ENCODE measurements at places on chromosomes 16 and 17.

- no peak for DNase-seq
- no peak overlapping the region for H3K4me3 ChIP-seq
- no peak overlapping the region for H3K27ac ChIP-seq
- H3K36me3 ChIP-seq: no peaks in the 10 kb centered on the region
- H3K4me1 ChIP-seq: no peaks in the 10 kb centered on the region
Measured at GRCh38 chr16:49012961-49013726, 268.5 kb downstream of the CBLN1 start.

DNA sequence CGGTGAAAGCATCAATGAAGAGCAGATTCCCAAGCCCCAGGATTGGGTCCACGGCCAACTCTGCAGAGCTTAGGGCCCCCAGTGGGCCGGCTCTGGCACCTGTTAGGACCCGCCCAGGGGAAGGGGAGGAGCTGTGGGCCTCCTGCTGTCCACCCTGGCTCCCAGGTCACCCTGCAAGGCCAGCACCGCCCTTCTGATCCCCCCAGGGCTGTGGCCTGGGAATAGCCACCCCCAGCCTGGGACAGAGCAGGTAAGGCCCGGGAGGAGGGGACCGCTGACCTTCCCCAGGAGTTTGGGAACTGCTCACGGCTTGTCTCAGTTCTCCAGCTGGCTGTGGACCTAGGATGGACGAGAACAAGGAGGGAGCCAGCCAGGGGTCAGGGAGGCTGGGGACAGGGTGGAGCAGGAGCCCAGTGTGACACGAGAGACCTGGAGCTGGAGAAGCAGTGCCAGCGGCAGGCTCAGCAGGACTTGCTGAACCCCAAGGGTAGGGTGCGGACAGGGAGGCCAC, 39.3 kb upstream of the SLC38A10 start:
- no peak overlapping the region for H3K27ac ChIP-seq
- H3K27me3 ChIP-seq: no peaks in the 10 kb centered on the region
- H3K36me3 ChIP-seq: no peaks in the 10 kb centered on the region

- peaks cover 15% of the 10 kb centered on the region for H3K4me1 ChIP-seq
Measured at GRCh38 chr16:30947859-30948666, 805 bp upstream of the ORAI3 start.

DNA sequence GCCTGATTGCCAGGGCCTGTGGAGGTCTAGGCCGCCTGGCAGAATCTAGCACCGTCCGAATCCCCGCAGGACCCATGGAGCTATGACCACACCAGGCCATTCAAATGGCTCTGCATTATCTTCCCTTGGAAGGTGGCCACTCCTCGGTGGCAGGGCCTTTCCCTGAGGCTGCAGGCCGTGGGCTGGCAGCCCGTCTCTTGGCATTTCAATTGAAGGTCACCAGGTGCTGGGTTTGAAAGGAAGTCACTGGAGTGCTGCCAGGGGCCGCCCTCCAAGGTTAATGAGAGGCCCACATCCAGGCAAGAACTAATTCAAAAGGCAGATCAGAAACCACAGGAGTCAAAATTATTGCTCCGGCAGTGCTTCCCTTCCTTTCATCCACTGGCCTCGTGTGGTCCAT, 27.7 kb upstream of the CACNG5 start:
- no peak for DNase-seq
- no peak overlapping the region for H3K4me3 ChIP-seq
- no peak overlapping the region for H3K27ac ChIP-seq
- H3K27me3 ChIP-seq: no peaks in the 10 kb centered on the region
- no peaks in the 10 kb centered on the region for H3K4me1 ChIP-seq

GRCh38 chr16:75241412-75241811, 10.0 kb downstream of the BCAR1 start:
- peaks cover 53% of the 10 kb centered on the region for H3K4me1 ChIP-seq
- no peak overlapping the region for H3K4me3 ChIP-seq
- peaks cover 6% of the 10 kb centered on the region for H3K36me3 ChIP-seq
- no peak overlapping the region for H3K27ac ChIP-seq

DNA sequence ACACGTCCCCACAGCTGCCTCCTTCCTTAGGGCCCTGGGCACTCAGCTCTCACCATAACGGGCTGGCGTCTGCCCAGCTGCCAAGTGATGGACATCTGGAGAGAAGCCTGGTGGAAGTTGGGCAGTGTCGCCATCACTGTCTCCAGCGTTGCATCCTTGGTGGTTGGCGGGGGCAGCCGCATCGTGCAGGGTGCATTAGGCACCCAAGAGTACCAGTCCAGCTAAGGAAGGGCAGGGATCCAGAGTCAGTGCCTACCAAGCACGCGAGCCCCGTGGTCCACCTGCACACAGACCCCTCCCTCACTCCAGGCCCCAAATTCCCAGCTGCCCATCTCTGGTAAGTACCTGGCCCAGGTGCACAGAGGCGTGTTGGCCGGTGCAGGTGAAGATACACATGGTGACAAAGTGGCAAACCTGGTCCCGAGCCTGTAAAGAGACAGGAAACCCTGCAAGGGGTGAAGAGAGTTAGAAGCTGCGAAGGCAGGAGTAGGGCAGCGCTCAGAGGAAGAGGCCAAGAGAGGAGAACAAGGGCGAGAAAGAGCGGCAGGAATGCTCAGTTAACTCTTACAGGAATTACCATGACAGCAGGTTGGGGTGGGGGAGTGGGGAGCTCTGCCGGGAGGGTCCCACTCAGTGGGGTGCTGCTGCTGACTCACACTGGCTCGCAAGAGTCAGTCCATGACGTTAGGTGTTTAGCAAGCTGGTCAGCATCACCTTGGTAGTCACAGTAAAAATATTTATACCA, 9.5 kb downstream of the ALOX15 start:
- H3K27me3 ChIP-seq: no peaks in the 10 kb centered on the region
- no peak for DNase-seq
- no peaks in the 10 kb centered on the region for H3K4me1 ChIP-seq

DNA sequence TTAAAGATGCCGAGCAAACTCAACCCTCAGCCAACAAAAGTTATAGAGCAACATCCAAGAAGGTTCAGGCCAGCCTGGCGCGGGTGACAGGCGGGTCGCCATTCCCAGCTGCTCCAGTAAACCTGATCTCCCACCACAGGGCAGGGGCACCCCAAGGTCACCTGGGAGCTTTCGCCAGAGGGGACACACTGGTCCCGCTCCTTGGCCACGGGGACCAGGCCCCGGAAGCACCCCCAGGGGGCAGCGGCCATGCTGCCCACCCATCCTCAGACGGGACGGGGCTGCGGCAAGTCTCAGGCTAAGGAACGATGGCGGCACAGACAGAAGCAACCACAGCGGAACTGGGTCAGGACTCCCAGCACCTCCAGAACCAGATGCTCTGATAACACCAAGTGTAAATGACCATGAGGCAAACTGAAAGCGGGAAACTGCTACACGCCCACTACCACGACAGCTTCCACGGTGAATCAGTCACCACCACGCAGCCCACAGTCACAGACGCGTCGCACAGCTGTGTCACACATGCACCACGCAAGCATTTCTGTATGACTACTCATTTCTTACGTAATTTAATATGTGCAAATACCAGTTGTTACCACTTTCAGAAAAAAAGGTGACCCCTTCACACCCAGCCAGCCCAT, 14.1 kb upstream of the CCDC154 start:
- H3K4me1 ChIP-seq: no peaks in the 10 kb centered on the region
- H3K27me3 ChIP-seq: no peaks in the 10 kb centered on the region
- H3K36me3 ChIP-seq: no peaks in the 10 kb centered on the region
- no peak overlapping the region for H3K27ac ChIP-seq
- H3K4me3 ChIP-seq: no peak overlapping the region

GRCh38 chr17:6959700-6960099, 36.1 kb upstream of the ALOX12 start:
- no peak overlapping the region for H3K27ac ChIP-seq
- H3K4me1 ChIP-seq: no peaks in the 10 kb centered on the region
- H3K4me3 ChIP-seq: no peak overlapping the region

DNA sequence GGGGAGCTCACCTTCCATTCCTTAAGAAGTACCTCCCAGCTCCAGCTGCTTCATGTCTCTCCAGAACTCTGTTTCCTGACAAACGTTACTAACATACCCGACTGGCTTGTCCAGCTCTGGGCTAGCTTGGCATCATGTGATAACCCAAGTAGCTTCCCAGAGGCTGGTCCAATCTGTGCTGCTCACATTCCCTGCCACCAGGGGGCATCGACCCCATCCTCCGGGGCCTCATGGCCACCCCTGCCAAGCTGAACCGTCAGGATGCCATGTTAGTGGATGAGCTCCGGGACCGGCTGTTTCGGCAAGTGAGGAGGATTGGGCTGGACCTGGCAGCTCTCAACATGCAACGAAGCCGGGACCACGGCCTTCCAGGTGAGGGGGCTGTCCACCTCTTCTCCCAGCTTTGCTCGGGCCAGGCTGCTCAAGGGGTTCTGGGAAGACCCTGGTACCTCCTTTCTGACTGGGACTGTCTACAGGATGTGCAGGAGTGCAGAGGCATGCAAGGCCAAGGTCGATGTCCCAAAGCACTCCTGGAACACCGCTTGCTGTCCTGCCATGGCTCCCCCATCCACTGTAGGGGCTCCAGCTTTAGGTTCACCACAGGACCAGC, 7.6 kb downstream of the EPX start:
- no peak overlapping the region for H3K4me3 ChIP-seq
- no peak overlapping the region for H3K27ac ChIP-seq
- H3K36me3 ChIP-seq: no peaks in the 10 kb centered on the region
- no peaks in the 10 kb centered on the region for H3K4me1 ChIP-seq

All from HCT116 (cell line).